ENCODE measurements at places on chromosomes 11 and 22.
A peak's percentile ranks its signal among the peaks of the same experiment; 100 is the strongest.

GRCh38 chr22:37417677-37418348 lies 9.5 kb downstream of the ELFN2 start:
- DNase-seq, result no peak

DNA sequence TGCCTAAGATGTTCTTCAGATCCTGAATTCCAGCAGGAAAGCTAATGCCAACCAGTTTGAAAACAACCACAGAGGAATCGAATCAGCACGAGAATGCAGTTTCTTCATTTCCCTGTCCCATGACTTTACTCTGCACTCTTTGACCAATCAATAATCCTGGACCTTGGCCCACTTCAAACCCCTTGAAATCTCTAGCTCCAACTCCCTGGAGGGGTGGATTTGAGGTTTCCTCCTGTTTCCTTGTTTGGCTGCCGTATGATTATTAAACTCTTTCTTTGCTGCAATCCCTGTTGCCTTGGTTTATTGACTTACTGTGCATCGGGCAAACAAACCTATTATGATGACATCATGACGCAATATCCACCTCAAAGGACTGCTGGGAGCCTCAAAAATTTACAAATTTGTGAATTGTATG lies 109.3 kb downstream of the FBXO7 start:
- no peak for DNase-seq

- DNase-seq, result no peak
Observed at GRCh38 chr11:44236296-44236695, 73.6 kb downstream of the ALX4 start.

DNA sequence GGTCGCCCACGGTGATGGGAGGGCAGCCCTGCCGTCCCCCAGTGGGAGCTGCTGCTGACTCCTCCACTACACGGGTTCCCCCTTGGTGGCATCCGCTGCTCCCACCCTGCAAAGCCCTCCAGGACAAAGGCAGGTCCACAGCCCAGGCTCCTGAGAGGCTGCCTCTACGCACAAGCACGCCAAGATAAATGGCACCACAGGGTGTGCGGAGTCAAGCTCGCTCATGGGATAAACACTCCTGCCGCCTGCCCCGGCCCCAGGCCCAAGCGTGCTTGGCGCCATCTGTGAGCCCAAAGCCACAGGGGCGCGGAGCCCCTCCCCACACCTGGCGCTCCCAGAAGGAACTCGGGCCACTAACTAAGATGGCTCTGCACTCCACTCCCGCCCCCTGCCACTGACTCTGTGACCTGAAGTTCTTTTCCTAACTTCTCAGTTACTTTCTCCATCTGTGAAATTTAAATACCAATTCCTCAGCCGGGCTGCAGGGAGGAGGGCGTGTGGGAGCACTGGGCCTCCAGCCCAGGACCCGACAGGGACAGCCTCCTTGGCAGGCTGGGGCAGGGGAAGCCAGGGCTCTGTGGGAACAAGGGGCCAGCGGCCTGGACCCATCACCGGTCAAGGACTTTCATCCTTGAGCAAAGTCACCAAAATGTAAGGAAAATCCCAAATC lies 14.9 kb downstream of the EHD1 start:
- DNase-seq, result no peak

DNA sequence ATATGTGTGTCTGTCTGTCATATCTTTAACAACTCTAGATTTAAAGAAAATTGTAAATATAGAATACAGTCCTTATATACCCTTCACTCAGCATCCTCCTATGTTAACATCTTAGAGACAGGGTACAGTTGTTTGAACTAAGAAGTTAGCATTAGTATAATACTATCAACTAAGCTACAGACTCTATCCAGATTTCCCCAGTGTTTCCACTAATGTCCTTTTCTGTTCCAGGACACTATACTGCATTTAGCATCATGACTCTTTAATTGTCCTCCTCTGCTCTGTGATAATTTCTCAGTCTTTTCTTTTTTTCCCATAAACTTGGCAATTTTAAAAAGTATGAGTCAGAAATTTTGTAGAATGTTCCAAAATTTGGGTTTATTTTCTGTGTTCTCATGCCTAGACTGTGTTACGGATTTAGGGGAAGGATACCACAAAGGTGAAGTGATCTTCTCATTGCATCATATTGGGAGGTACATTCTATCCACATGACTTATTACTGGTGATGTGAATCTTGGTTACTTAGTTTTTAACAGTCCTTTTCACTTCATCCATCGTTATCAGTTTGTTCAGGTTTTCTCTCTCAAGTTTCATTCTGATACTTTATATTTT lies 168.4 kb downstream of the SBF2 start:
- no peak for DNase-seq

GRCh38 chr11:128871168-128871610 lies 4.1 kb upstream of the KCNJ1 start:
- DNase-seq, result no peak

DNA sequence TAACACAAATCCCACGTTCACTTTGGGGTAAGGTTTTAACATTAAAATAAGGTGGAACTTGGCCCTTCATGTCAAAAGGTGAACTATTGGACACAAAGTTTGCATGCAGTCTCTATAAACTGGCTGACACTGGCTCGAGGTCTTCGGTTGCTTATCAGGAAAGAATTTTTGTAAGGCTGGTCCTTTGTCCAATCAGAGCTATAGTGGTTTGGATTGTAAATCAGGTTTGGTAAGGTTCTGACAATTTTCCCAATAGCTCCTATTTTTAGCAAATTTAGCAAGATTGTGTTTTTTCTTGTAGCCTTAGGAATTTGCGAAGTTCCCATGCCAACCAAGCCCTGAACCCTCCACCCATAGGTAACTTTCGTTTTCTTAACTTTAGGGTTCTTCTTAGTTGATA lies 17.6 kb upstream of the MED17 start:
- DNase-seq, result no peak

- DNase-seq, result peak; percentile 28
Observed at GRCh38 chr11:101127699-101128570, 1.7 kb downstream of the PGR start.

DNA sequence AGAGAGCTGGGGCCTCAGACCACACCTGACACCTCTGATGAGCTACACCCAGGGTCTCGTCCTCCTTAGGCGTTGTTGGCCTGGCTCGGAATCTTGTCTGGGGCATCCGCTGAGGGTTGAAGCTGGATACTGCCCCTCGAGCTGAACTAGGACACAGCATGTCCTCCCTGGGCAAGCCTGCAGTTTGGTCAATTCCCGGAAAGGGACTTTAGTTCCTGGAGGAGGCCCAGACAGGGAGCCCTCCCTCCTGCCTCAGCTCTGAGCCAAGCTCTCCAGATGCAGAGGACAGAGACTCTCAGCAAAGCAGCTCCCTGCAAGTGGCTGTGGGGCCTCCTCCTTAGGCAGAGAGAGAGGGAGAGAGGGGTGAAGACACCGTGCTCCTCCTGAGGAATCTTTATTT lies 4.9 kb downstream of the APOL3 start:
- no peak for DNase-seq

DNA sequence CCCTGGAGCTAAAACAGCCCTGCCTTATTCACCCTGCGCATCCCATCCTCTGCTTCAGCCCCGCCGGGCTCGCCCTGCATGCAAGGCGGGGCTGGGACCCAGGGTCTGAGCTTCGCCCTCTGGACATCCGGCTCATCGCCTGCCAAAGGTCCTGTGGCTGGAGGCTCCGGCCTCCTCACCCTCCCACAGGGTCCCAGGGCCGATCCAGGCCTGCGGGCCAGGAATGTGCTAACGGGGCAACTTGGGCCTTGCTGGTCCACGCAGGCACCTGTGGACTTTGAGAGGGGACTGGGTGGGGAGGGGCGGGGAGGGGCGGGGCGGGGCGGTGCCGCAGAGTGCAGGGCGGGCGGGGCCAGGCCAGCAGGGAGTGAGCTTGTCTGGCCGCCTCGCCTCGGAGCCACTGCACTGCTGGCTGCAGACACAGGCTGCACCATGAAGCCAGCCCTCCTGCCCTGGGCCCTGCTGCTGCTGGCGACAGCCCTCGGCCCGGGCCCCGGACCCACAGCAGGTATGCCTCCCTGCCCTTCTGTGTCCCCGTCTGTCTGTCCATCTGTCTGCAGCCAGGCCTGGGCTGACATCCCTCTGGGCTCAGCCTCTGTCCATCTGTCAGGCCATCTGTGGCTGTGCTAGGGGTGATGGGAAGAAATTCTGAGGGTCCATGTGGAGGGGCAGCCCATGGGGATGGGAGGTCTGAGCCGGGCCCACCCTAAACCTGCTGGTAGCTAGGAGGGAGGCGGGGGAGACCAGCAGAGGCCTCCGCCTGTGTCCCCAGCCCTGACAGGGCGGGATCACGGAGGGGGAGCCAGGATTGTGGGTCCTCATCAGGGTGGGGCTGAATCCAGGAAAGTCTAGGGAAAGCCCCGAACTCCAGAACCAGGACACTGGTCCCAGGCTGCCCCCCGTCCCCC lies at the start of gene SUSD2:
Gene SUSD2, plus strand, starts transcription at position 400 of the 908 bp plus-strand sequence. Its CDS starts 33 bp downstream, at position 433.
- no peak for DNase-seq

- no peak for DNase-seq
Observed at GRCh38 chr11:12771875-12772274, 97.7 kb downstream of the TEAD1 start.

DNA sequence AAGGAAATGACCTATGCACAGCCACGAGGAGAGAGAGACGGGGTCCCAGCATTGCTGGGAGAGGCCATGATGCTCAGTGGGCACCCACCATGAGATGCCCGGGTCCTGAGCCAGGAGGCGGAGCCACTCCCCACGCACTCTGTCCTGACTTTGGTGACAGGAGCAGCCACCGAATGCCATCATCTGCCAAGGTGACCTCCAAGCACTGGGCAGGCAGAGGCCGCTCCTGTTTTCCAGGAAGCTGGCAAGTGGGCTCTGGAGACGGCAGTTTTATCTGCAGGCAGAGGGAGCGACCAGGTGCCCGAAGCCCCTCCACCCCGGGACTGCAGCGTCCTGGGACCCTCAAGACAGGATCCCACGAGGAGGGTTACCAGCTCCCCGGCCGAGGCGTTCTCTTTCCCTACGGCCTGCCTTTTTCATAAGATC lies 453.9 kb downstream of the BRD1 start:
- no peak for DNase-seq

DNA sequence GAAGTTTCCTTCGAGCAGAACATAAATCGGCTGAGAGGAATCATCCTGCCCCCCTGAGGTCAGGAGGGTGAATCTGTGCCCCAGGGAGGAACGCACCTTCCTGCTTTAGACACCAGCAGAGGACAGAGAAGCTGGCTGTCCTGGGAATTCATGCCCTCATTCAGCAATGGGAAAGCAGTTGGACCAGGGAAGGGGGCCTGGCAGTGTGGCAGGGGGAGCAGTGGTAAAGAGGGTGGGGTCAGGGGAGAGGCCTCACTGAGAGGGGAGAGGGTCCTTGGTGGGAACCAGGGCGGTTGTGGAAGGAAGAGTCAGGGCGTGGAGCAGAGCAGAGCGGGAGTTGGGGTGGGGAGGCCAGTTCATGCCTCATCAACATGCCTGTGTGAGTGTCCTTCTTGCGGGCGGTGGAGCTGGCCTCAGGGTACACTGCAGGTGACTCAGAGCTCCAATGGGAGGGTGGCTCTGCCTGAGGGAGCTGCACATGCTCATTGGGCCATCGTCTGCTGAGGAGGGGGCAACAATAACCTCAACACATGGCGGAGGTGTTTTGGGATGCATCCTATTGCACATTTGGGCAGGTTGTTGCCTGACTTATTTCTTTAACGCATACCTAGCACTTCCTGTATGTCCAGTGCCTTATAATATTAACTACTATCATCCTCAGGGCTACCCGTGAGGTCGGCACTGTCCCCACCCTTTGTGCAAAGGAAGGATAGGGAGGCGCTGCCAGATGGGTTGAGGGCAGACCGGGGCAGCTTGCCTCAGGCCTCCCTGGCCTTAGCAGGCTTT lies 23.2 kb downstream of the MED15 start:
- DNase-seq, result no peak

- DNase-seq, result no peak
Observed at GRCh38 chr11:131868629-131869507, 498.5 kb downstream of the NTM start.

DNA sequence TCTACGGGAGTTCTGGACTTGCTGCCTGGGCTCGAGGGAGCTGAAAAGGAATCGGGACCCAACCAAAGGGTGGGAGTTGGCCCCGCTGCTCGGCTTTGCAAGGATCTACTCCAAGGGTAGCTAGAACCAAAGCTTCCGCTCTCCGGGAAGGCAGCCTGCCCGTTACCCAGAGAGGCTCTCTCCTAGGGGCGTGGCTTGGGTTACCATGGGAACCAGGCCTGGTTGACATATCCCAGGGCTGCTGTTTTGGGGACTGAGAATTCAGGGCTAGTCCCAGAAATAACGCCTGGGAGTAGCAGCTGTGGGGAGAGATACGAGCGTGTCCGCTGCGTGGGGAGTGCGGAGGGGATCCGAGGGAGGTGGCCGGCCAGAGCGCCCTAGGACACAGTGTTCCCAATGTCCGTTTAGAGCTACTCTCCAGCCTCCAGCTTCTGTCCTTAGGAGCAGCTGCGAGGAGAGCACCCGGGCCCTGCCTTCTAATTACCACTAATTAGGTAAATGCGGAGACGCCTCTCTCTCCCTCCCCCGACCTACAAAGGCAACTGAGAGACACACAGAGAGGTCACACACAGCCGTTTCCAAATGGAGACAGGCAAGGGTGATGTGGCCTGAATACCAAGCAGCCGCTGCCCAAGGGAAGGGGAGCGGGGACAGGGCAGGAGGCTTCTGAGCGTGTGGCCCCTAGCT lies 141.6 kb upstream of the CADM1 start:
- DNase-seq, result peak; percentile 44

DNA sequence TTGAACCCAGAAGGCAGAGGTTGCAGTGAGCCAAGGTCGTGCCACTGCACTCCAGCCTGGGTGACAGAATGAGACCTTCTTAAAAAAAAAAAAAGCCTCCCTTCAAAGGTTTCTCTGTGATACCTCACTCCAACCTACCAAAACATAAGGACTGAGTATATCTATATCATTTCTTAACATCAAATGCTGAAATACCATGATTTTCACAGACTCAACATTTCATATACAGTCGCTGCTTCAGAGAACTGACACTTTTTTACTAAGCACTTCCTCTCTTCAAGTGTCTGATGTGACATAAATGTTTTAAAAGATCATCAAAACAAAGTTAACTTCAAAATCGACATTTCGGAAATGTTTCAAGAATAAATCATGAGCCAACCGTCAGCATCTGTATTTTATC lies 12.0 kb downstream of the PRR14L start:
- no peak for DNase-seq

GRCh38 chr11:46050003-46050461 lies 71.2 kb downstream of the PHF21A start:
- no peak for DNase-seq

DNA sequence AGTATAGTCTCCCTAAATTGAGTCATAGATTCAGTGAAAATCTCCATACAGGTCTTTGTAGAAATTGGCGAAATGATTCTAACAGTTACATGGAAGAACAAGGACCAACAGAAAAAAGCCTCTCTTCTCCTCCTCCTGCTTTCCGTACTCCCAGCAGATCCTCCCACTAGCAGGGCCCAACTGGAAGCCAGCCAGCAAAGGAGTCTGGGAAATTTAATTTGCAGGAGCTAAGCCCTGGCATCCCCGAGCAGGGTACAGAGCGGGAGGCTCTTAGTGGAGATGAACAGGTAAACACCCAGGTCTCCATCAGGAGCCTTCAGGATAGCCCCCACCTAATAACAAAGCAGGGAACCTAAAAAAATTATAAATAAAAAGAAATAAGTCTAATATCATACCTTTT lies 1473.8 kb downstream of the TBC1D22A start:
- no peak for DNase-seq
